B cell (primary cell): ENCODE measurements at places on chromosomes 3 and 15.
A peak's percentile ranks its signal among the peaks of the same experiment; 100 is the strongest.

DNA sequence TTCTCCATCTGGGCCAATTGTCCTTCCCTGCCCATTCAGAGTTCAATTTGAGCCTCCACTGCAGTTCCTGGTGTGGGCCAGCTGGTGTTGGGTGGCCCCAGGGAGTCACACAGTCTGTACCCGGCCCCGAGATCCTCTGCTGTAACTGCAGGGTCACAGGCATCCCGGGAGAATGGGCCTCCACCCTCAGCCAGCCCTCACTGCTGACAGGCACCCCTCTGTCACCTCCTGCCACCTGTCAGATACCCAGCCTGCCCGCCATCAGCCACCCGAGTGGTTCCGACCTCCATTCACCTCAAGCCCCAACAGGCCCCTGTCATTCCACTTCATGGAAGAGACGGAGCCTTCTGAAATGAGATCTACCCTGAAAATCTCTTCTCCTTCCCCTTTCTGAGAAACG is 73.2 kb downstream of the ST8SIA2 start:
- DNase-seq = no peak

DNA sequence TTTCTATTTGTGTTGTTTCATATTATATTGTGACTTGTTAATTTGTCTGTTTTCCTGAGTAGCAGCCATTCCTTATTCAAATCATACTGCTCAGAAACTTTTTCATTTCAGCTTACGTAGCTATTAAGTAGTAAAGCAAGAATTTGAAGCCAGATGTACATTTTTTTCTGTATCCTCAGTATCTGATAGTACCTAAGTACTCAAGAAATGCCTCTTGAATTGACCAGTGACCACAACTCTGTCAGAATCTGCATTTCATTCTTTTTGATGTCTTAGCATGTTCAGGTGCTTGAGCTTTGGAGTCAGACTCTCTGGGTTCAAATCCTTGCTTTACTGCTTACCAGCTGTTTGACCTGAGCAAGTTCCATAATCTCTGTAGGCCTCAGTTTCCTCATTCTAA is 30.6 kb downstream of the ZFAND6 start:
- no peak for DNase-seq

- DNase-seq = no peak
These were observed 122.6 kb upstream of the MEF2A start for GRCh38 chr15:99443056-99443756.

DNA sequence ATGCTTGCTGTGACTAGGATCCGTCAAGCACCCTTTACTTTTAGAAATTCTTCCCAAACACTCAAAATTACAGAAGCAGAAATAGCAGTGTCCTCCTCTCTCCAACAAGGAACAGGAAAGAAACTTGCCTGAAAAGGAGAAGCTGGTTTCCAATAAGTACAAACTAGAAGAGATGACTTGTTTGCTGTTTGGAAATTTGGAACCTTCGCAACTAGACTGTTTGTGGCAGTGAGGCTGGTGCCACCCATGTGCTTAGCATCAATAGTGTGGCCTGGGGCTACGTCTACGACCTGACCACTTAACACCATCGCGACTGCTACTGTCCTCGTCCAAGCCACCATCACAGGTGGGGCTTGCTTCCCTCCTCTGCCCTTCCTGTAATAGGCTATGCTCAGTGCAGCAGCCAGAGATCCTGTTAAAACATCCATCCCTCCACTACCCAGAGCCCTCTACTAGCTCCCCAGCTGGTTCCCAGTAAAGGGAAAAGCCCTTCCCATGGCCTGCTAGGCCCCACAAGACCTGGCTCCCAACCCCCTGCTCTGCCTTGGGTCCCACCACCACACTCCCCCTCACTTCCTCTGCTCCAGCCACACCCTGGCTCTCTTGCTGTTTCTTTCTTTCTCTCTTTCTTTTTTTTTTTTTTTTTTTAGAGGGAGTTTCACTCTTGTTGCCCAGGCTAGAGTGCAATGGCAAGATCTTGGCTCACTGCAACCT is 52.6 kb upstream of the CCR2 start:
- no peak for DNase-seq

- DNase-seq = no peak
These were observed 40.6 kb downstream of the FAIM start for GRCh38 chr3:138649134-138649533.

- no peak for DNase-seq
These were observed 16.7 kb downstream of the DIPK2A start for GRCh38 chr3:143988306-143988705.

DNA sequence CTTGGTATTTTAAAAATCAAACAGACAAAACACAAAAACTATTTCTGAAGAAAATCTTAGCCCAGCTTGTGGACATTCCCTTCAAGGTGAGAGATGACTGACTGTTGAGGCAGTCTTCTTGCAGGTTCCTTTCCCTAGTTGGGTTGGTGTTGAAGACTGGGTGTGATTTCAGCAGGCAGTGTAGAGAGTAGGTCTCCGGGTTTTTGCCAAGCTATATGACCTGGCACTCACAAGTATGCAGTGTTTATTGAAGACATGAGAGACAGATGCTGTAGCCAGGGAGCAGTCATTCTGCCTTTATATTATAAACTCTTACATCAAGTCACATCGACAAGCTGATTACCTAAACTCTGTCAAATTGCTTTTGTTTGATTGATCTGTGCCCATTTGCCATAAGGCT is 17.5 kb downstream of the SENP8 start:
- no peak for DNase-seq

GRCh38 chr15:67825881-67826716 is 790 bp downstream of the SKOR1 start:
- DNase-seq = peak; percentile 63

- DNase-seq = no peak
These were observed 574.6 kb upstream of the LMCD1 start for GRCh38 chr3:7927015-7927414.

GRCh38 chr3:22969276-22969675 is 233.9 kb upstream of the UBE2E2 start:
- no peak for DNase-seq

DNA sequence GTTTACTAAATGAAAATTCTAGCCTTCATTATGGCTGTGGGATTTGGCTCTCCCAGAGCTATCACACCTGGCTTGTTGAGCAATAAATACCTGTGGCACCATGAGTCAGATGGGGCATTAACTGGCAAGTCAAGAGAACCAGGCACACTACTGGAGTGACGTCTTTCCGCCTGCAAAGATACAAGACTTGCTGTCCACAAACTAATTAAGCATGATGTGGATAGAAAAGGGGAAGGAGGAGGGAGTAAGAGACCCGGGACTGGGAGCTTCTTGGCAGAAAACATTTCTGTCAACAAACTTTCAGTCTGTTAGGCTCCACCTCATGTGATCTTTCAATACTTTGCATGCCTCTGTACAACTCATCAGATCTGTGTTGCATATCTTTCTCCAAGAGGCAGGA is 56.5 kb downstream of the CLDN1 start:
- no peak for DNase-seq

DNA sequence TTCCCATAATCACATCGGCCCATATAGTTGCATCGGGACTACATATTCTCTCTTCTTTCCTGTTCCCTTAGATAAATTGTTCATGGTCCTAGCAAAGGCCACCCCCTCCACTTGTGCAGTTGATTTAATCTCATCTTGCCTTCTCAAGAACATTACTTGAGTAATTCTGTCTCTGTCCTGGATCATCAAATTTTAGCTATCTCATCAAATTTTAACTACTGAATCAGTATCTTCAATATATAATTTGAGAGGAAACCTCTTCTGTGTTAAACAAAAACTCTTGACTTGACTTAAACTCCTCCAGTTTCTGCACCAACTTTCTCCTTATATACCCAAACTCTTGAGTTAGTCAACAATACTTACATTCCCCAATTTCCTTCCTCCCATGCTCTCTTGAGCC is 4.2 kb upstream of the PRR23B start:
- no peak for DNase-seq

- peak; percentile 41 for DNase-seq
These were observed 64.3 kb downstream of the OSTN start for GRCh38 chr3:191263365-191263764.

GRCh38 chr15:79798311-79798710 is 98.5 kb downstream of the MTHFS start:
- no peak for DNase-seq
